ENCODE measurements at places on chromosomes 11 and 22. TPM values are rescaled to one million over a fixed set of nuclear protein-coding genes. Genes with fewer than 3 reads are reported as not detected.

The ART1 gene
- total RNA-seq: not detected

The RTN4RL2 gene
- total RNA-seq: 0.57 TPM

The CDC45 gene
- 94.3 TPM for total RNA-seq

The PRR33 gene
- total RNA-seq: 0.08 TPM

The CAPN5 gene
- total RNA-seq: 1.4 TPM

The CALCB gene
- 0.91 TPM for total RNA-seq

The SCGB1C1 gene
- not detected for total RNA-seq

The SEC14L2 gene
- 13.1 TPM for total RNA-seq

The IFTAP gene
- total RNA-seq: 0.90 TPM

The MMP3 gene
- total RNA-seq: not detected

The MMP27 gene
- total RNA-seq: not detected

The LARGE1 gene
- total RNA-seq: 0.58 TPM

The RASD2 gene
- total RNA-seq: 0.08 TPM

The C11orf58 gene
- 111 TPM for total RNA-seq

The GPR137 gene
- 26.8 TPM for total RNA-seq

The RBMXL2 gene
- not detected for total RNA-seq

The STX5 gene
- total RNA-seq: 30.4 TPM

The OR52N2 gene
- total RNA-seq: not detected

The POU2AF2 gene
- total RNA-seq: not detected

The CYTH4 gene
- 107 TPM for total RNA-seq

The LRP4 gene
- not detected for total RNA-seq

The VPS11 gene
- 31.6 TPM for total RNA-seq

The BBOX1 gene
- total RNA-seq: not detected

The RFPL1 gene
- not detected for total RNA-seq

The MYBPC3 gene
- not detected for total RNA-seq

The GALNT18 gene
- 0.42 TPM for total RNA-seq

The ISX gene
- not detected for total RNA-seq

The OR52I2 gene
- not detected for total RNA-seq

The OVCH2 gene
- not detected for total RNA-seq

The KCNA4 gene
- total RNA-seq: not detected

The PLAAT2 gene
- not detected for total RNA-seq

The TMEM121B gene
- 0.11 TPM for total RNA-seq

The MPZL2 gene
- 11.7 TPM for total RNA-seq

The DTX4 gene
- 0.45 TPM for total RNA-seq

The PRODH gene
- total RNA-seq: not detected

The DDT gene
- 136 TPM for total RNA-seq

The ARHGAP20 gene
- not detected for total RNA-seq

The FAM83F gene
- 0.11 TPM for total RNA-seq

The GPR83 gene
- total RNA-seq: not detected

The MOB2 gene
- 29.3 TPM for total RNA-seq

The OR5AS1 gene
- total RNA-seq: not detected

The SLC43A3 gene
- 120 TPM for total RNA-seq

The KDM4D gene
- 0.89 TPM for total RNA-seq

The YPEL4 gene
- 0.13 TPM for total RNA-seq

The C22orf42 gene
- not detected for total RNA-seq

All from activated CD8-positive, alpha-beta T cell treated with anti-CD3 and anti-CD28 coated beads, Interleukin-2, amount 10 ng/mL, durations not matched to agents 7 days and 5 days (primary cell).